ENCODE measurements at places on chromosomes 3 and 15. TPM values are rescaled to one million over a fixed set of nuclear protein-coding genes. Genes with fewer than 3 reads are reported as not detected.

MGA gene
- total RNA-seq = 35.2 TPM

DNA sequence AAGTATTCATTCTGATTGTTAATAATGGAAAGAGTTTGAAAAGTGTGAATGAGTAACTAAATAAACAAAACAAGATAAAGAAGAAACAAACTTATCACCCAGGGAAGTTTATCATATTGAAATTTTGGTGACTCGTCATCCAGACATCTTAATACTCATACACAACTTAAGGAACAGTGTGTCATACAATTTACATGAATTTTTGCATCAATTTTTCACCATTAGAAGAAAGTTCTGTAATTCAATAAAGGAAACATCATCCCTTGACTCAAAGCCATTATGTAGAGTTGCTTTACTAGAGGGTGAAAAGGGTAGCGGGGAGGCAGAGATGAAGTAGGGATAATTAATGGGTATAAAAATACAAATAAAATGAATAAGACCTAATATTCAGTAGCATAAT, 536.2 kb downstream of the GRM7 start:
- DNase-seq = no peak

EID1 gene
- 84.0 TPM for total RNA-seq

ROPN1 gene
- total RNA-seq = not detected

DNA sequence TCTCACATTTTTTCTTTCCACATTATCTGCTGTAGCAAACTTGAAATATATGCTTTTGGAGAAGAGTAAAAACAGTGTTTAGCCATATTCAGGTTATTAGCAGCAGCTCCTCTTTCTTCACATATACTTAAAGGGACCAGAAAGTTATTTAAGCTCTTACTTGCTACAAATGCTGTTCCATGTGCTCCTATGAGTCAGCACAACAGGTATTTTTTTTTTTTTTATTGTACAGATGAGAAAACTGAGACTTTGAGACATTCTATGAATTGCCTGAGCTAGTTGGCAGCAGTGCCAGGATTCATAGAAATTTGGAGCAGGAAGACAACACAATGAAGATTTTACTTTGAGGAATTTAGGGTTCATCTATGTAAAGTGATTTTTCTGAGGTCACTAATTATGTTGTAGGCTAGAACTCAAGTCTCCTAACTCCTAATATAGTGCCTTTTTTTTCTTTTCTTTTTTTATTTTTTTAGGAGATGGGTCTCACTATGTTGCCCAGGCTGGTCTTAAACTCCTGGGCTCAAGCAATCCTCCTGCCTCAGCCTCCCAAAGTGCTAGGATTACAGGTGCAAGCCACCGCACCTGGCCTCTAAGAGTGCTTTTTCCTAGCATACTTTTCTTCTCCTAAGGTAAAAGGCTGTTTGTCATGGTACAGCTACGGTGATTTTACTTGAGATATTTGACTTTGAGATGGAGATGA, 23.6 kb downstream of the SETD5 start:
- no peak for DNase-seq
